ENCODE measurements at places on chromosomes 7 and 10.
A peak's percentile ranks its signal among the peaks of the same experiment; 100 is the strongest.

DNA sequence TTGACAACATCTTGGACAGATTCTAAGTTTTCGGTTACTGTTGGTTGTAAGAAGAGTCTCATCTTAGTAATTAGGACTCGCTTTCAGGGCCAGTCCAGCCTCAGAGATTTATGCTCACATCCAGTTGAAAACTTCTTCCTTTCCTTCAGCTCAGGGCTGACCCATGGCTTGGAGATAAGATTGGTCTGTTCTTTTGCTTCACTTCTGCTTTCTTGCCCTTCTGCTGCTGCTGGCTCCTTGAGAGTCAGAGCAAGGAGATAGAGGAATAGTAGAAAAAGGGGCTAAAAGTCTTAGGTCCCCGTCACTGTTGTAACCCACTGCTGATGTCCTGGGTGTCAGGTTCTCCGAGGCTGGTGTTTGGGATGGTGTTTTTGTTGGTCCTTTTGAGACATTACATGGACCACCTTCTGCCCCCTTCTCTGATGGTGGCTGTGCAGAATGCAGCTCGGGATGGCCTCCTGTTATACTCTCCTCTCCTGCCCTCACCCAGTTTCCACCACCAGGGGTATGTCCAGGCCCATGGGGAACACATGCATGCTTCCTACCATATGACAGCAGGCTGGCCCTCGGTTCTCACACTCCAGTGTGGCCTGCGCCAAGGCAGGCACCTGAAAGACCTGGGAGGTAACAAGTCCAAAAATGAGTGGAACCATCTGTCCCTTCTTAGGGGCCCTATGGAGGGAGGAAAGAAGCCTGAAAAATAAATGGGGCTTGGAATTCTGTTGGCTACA is 67.8 kb upstream of the PCBD1 start:
- no peak for DNase-seq

GRCh38 chr7:50156706-50157105 is 63.7 kb upstream of the ZPBP start:
- no peak for DNase-seq

- peak; percentile 66 for DNase-seq
These were observed 33.8 kb upstream of the ICA1 start for GRCh38 chr7:8295638-8296361.

GRCh38 chr10:62617652-62618051 is 186.9 kb upstream of the ADO start:
- DNase-seq = no peak

DNA sequence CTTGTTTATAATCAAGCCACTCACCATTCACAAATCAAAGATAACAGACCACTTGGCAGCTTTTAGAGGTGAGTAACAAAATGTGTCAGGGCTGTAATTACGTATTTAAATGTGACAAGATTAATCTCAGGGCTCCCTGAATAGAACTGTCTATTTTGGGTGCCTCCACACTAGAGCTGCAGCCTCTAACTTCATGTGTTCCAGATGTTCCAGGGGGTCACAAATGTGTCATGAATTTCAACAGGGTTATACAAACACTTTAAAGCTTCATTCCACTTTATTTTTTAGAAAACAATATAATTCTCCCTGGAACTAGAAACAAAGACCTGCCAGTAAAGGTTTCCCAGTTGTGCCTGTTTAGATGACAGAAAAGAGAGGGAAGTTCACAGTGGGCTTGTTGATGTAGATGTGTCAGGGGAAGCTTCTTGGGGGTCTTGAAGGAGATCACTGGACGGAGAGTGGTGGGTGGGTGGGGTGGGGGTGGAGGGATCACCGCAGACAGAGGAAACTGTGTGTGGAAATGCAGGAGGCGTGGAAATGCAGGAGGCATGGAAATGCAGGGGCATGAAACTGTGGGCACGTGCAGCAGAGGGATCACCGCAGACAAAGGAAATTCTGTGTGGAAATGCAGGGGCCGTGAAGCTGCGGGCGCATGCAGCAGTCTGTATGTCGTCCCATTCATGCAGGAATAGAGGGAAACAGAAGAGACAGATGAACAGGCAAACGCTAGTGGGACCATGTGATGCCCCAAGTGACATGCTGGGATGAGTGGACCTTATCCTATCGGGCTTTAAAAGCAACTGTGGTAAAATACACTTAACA is 42.0 kb upstream of the TRIL start:
- no peak for DNase-seq
